ENCODE measurements at places on chromosomes 2 and 18.

DNA sequence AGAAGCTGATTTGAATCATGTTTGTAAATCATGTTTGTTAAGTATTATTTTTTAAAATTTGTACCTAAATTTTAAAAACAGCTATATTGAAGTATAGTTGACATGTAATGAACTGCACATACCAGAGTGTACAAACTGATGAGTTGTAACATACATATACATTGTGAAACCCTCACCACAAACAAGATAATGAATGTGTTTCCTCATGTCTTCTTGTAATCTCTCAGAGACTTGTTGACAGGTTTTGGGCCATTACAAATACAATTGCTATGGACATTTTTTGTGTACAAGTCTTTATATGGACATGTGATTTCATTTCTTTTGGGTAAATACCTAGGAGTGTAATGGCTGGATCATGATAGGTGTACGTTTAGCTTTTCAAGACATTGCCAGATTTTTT is 21.5 kb downstream of the WDR43 start:
- no peak for DNase-seq

DNA sequence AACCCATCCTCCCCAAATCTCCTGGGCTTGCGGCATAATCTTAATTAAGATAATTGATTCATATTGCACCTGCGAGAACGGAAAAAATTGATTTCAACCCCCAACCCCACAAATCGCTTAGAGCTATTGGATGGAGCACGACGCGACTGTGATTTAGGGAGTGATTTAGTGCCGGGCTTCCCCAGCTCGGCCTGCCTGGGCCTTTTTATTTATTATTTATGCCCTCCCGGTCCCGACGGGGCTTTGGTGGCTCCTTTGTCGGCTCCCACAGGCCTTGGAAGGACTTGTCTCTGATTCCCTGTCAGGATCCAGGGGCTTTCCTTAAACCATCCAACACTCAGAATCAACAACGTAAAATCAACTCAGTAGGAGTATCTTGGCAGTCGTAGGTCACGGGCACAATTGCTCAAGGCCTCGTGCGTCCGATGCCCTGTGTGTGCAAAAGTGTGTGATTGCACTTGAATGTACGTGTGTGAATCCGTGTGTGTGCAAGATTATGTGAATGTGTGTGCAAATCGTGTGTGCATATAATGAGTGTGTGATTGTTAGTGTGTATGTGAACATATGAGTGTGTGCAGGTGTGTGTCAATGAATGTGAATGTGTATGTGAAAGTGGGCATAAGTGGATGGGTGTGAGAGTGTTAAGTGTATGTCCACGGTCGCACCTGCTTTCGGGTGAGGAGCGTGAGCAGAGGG is 4.3 kb upstream of the NEUROD1 start:
- no peak for DNase-seq

GRCh38 chr18:34025191-34025801 is 199.4 kb downstream of the NOL4 start:
- DNase-seq: no peak

DNA sequence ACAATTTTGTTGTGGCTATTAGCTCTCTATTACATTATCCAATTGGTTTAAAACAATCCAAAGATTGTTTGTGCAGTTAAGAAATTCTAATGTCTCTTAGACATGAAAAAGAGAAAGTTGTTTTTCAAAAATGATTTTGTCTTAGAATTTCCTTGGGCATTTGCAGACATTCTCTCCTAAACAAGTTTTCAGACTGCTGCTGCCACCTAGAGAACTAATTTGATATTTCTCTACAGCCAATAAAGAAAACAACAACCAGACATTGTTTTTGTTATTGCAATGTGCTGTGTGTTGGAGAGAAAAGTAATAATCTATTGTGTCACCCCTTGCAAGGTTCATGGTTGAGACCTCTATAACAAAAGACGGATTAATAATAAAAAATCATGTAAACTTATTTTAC is 119.0 kb upstream of the SYT4 start:
- no peak for DNase-seq

DNA sequence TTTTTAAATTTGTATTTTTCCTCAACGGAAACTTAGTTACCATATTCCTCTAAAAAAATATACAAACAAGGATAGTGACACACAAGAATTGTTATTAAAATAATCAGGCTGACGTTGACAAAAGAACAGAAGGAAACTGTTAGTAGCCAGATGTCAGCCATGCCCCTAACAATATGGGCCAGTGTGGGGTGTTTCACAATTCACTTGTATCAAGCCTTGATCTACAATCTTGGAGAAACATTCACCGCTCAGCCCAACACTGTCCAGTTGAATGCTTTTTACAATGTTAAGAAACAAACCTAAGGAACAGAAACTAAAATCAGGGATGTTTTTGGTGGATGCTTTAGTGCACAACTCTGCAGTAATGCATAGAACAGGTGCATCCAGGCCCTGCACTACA is 44.6 kb downstream of the TMEFF2 start:
- no peak for DNase-seq

DNA sequence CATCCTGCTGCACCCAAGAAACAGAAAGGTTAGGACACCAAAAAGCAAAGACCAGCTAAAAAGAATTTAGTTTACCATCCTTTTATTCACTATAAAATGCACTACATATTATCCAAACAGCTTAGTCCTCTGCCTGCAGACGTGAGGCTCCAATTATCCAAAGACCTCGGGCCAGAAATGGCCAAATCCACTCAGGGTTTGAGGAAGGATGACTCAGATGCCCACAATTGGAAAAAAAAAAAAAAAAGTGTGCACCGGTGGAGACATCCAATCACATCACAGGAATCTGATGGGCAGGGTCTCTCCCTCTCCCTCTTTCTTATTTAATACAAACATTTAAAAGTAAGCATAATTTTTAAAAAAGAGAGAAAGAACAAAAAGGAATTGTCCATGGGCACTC is 65.7 kb downstream of the TRABD2A start:
- no peak for DNase-seq
